ENCODE measurements at places on chromosomes 6 and 20.

- DNase-seq: no peak
Observed at GRCh38 chr6:152916035-152916434, 66.8 kb downstream of the FBXO5 start.

GRCh38 chr20:3710011-3710466 is 2.4 kb downstream of the SIGLEC1 start:
- no peak for DNase-seq

DNA sequence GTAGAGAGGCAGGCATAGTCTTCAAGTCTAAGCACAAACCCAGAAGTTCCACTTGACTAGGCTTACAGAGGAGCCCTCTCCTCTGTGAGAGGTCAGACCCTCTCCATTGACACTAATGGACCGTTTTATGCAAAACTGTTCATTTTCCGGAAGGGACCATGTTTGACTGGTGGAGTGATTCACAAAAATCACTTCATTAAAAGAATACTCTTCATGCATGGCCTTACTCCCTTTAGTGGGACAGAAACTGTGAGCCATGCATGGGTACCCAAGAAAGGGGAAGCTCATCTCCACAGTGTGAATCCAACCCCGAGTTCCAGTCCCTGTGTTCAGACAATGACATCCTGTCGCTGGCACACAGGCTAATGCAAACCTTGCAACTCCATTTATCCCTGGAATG is 63.2 kb downstream of the OLIG3 start:
- no peak for DNase-seq

- no peak for DNase-seq
Observed at GRCh38 chr20:57856658-57857057, 146.8 kb upstream of the PMEPA1 start.

- DNase-seq: no peak
Observed at GRCh38 chr6:22145823-22146677, 150.8 kb downstream of the PRL start.

DNA sequence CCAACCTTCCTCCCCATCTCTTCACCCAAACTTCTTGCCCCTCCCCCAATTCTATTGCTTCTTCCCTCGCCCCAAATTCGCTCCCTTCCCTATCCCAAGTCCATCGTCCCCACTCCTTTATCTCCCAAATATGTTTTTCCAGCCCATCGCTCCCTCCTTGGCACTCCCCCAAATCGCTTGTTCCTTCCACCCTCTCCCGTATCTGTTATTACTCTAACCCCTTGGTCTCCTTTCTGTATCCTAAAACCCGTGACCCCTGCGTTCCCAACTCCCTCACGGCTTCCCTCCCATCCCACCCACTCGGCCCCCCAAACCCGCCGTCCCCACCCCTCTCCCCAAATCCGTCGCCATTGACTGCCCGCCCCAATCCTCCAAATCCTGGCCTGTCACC is 584 bp downstream of the MTCH1 start:
- DNase-seq: no peak
